Muscle of back (tissue), 13 donors: ENCODE measurements at places on chromosomes 16 and 17.

GRCh38 chr16:19771796-19772195 is 53.7 kb downstream of the IQCK start:
- no peak for DNase-seq

- peak; percentile 6 for DNase-seq
Observed at GRCh38 chr16:57538235-57538721, 1.9 kb upstream of the CCDC102A start.

DNA sequence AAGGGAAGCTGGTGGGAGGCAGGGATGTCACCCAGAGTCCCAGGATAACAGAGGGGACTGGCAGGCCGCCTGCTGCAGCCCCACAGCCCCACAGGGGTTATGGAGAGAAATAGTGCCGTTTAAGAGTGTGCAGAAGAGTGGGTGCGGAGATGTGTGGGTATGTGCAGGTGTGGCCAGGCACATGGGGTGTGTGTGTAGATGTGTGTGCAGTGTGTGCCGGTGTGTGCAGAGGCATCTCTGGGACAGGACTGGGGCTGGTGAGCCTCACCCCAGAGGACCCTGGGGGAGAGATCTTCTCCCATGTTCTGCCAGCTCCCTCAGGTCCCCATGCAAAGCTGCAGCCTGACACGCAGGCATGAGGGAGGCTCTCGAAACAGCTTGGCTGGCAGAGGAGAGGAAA is 157.4 kb downstream of the RBFOX3 start:
- DNase-seq = no peak

DNA sequence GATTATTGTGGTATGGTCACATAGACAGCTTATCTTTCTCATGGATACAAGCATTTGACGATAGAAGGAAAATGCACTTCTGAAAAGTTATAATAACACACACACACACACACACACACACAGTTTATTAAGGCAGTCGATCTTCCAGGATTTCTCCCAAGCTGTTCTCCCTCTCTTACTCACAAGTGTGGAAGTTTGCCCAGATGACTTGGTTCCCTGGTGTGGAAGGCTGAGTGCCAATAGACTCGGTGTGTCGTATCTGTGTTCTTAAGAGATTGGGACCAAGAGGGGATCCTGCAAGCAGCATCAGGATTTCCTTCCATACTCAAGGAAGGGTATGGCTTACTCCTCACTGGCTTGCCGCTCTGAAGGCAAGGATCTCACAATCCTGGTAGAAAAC is 279.6 kb downstream of the HS3ST3B1 start:
- DNase-seq = no peak

GRCh38 chr16:86324320-86324719 is 186.0 kb upstream of the FOXF1 start:
- no peak for DNase-seq

DNA sequence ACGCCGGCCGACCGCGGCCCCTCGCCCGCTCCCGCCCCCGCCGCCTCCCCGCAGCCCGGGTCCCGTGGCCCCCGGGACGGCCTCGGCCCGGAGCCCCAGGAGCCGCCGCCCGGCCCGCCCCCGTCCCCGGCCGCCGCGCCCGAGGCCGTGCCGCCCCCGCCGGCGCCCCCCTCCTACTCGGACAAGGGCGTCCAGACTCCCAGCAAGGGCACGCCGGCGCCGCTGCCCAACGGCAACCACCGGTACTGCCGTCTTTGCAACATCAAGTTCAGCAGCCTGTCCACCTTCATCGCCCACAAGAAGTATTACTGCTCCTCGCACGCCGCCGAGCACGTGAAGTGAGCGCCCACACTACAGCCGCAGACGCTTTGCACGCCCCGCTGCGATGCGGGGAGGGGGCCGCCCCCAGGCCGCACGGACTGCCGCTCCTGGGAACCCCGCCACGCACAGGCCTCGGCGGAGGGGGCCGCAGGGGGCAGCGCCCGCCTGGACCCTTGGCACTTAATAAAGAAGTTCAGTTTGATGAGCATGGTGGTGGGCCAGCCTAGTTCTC is 35.5 kb upstream of the ZC3H18 start:
- DNase-seq = peak; percentile 45

GRCh38 chr17:68518063-68518815 is 6.0 kb downstream of the PRKAR1A start:
- DNase-seq = no peak

GRCh38 chr17:59839651-59840328 is 53.0 kb downstream of the TUBD1 start:
- no peak for DNase-seq

DNA sequence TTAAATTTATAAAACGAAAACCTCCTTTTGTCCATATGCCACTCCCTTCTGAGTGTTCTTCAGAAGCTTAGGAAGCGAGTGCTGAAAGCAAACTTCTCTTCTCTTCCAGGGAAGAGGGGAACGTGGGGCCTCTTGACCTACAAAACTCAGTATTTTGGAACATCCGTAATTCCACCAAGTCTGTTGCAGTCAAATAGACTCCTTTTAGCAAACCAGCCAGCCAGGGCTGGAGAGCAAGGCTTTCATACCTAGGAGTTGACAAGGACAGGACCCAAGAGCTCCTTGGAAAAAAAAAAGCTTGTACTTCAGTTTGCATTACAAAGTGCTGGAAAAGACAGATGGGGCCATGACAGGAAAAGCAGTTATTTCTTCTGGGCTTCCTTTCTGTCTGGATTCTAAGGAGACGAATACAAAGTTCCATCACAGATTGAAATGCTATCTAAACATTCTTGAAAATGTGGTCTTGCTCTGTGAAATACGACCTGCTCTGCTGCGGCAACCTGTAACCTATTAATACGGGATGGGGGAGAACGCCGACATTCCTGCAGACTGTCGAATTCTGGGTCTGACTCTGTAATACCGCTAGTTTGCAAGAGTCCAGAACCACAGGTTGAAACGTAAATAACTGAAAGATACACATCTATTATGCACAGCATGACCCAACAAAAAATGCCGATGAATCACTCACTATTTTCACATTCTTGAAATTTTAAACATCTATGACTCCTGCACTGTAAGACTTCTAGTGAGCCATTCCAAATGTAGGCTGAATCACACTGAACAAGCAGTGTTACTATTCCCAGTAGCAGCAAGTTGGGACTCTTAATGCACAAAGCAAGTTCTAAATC is 20.6 kb downstream of the VPS53 start:
- peak; percentile 83 for DNase-seq

DNA sequence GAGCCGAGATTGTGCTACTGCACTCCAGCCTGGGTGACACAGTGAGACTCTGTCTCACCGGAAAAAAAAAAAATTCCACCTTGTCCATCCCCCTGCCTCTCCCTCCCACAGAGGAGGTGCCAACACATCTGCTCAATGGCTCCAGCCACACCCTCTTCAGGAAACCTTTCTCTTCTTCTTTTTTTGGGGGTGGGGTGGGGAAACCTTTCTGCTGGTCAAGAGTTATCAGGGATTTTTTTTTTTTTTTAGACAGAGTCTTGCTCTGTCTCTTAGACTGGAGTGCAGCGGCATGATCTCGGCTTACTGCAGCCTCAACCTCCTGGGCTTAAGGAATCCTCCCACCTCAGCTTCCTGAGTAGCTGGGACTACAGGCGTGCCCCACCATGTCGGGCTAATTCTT is 18.7 kb downstream of the TNS4 start:
- no peak for DNase-seq

DNA sequence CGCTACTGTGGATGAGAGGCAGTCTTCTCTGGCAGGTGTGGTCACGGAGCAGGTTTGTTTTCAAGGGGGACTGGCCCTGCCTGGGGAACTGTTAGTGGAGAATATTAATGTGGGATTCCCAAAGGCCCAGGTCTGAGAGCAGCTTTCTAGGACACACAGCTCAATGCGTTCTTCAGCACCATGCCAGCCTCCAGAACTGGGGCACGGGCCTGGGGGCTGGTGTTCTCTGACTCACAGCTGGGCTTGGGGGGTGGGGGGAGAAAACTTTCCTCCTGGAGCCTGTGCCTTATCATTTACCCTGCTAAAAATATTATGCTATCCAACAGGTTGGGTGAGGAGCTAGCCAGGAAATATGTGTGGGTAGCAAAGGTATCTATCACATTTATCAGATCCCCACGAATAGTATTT is 13.5 kb upstream of the LHX1 start:
- DNase-seq = no peak

GRCh38 chr17:42210046-42210445 is 15.8 kb upstream of the GHDC start:
- DNase-seq = no peak

DNA sequence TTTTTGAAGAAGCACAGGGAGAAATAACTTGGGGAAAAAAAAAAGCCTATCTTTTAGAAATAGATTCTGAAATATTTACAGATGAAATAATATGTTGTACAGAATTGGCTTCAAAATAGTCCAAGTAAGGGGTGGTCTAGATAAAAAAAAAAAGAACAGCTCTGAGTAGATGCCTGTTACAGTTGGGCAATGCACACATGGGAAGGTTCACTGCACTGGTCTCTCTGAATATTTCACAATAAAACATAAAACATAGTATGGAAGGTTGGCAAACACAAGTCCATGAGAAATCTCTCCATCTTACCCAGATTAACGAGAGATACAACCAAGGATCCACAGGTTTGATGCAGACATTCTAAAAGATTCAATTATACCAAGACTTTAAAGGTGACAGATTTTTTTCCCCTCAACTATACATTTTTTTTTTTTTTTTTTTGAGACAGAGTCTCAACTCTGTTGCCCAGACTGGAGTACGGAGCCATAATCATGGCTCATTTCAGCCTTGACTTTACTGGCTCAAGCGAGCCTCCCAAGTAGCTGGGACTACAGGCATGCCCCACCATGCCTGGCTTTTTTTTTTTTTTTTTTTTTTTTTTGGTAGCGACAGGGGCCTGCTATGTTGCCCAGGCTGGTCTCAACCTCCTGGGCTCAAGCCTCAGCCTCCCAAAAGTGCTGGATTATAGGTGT is 58.0 kb downstream of the KANSL1 start:
- DNase-seq = no peak

DNA sequence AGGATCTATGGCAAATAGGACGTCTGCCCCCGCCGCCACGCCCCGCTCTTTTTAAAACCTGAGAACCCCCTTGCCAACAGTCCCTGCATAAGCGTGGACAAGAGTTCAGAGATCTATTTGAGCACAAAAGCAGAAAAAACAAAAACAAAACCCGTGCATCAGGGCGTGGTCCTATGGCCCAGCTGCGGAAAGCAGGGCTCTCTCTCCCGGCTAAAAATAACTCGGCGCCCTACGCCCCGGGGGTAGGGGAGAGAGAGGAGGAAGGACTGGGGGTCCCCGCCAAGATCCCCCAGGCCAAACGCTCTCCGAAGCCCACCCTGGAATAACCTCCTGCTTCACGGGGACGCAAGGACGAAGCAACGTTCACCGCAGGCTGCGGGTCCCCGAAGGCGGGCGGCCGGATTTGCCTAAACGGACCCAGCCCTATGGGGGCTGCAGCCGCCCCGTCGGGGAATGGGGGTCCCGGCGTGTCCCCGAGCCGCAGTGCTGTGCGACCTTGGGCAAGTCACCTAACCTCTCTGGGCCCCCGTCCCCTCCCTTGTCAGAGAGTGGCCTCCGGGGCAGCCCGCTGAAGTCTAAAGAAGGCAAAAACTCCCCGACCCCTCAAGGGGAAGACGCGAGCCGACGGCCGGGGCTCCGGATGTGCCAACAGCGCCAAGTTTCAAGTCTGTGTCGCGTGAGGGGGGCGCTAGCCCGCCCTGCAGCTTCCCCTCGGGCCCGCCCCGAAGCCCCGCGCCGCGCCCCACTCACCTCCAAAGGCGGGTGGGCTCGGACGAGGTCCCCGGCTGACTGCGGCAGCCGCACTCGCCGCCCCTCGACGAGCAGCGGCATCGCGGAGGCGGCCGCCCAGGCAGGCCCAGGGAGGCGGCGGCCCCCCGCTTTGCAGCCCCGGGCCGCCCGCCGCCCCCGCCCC is 477 bp downstream of the NTAN1 start:
- peak; percentile 72 for DNase-seq

DNA sequence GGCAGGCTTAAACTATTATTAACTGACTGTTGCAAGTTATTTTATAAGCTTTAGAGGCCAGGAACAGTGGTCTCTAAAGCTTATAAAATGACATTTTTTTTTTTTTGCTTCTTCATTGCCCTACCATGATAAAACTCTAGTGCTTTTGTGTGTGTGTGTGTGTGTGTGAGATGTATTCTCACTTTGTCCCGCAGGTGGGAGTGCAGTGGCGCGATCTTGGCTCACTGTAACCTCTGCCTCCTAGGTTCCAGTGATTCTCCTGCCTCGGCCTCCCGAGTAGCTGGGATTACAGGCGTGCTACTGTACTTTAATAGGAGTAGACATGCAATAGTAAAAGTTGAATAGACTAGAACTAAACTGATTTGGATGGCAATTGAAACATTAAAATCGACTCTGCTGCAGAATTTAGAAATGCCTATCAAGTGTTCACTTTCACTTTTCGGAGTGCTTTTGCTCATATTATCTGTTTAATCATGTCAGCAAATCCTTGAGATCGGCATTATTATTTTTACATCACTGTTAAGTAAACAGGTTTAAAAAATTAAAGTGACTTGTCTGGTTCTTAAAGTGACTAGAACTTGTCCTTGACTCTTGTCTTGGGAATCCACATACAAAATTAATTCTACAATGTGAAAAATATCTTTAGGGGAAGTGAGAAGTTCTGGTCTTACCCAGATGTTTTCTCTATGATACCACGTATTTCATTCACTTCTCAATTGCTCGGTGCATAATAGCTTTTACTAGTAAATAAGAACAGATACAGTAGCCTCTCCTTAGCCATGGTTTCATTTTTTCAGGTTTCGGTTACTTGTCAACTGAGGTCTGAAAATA is 8.4 kb upstream of the PCTP start:
- no peak for DNase-seq

GRCh38 chr17:41915566-41915965 is 3.2 kb downstream of the ACLY start:
- no peak for DNase-seq

DNA sequence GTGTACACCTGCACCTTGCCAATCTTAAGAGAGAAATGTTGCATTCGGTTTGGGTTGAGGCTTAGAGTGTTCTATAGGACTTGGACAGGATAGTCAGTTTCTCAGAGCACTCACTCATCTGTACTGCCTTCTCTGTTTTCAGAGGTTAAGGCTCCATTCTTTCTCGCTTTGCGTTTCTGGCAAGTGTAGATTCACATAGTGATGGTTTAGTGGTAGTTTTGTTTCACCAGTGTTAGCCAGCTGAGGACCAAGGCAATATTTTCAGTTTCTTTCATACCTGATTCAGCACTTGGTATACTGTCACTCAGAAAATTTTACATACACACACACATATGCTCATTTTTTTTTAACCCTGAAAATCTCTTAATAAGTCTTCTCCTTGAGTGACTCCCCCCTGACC is 1.3 kb downstream of the ATXN1L start:
- DNase-seq = no peak

DNA sequence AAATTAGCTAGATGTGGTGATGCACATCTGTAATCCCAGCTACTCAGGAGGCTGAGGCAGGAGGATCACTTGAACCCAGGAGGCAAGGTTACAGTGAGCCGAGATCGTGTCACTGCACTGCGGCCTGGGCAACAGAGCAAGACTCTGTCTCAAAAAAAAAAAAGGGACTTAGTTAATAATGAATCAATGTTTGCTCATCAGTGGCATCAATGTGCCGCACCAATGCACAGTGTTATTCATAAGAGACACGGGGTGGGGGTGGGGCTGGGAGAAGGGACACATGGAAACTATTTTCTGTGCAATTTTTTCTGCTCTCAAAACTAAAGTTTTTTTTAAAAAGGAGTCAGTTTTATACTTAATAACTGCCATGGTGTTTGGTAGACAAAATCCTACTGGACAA is 6.8 kb upstream of the ATP2C2 start:
- DNase-seq = no peak
